ENCODE measurements at places on chromosomes 6 and 20.

GRCh38 chr6:24910961-24911725 is 24.6 kb downstream of the RIPOR2 start:
- no peak for DNase-seq

GRCh38 chr6:27811451-27811772 is 100.8 kb downstream of the OR2B2 start:
- DNase-seq: no peak

- no peak for DNase-seq
Observed at GRCh38 chr6:162085561-162085960, 642.0 kb downstream of the PRKN start.

- DNase-seq: no peak
Observed at GRCh38 chr6:93915961-93916360, 496.6 kb upstream of the EPHA7 start.

DNA sequence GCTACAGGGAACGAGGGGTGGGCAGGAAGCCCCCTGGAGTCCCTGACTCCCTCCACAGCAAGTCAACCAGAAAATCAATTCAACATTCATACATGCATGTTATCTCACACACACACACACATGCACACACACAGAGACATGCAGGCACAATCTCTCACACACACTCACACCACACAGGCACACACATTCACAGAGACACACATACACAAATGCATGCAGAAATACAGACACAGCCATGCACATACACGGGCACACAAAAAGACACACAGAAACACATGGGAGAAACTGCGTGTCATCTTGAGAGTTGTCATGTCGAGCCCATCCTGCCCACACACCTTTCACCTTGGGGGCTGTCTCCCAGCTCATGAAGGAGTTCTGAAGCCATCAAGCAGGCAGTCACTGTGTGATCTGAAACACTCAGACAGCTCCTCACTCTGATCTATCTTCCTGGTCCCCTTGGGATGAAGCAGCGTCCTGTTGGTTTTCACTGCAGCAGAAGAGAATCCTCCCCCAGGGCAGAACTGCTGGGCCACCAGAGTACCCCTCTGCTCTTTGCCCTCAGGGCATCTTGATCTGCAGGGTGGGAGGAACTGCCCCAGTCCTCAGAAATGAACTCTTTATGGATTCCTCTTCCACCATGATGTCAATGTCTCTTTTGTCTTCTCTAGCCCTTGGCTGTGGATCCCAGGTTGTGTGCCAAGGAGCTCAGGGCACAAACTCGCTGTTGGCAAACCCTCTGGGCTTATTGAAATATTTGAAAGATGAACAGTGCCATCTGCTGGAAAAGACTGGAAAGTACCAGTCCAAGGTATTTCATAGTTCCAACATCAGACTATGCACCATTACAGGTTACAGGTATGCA is 8.8 kb downstream of the RAET1L start:
- no peak for DNase-seq

DNA sequence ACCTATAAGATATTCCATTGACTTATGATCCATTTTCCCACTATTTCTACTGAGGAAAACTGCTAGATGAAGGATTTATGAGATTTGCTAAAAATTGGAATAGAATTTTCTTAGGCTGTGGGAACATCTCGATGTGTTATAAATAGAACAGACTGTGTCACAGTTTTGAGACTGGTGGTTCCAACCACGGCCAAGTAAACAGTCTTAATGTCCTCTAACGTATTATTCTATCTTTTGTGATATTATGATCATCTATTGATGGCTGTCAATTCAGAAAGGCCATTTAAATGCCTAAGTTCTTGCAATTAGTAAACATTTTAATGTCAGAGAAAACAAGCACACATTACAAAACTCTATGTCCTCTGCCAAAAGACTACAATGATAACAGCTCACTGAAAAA is 71.5 kb upstream of the PLN start:
- DNase-seq: no peak

GRCh38 chr20:58225452-58226200 is 2.8 kb downstream of the ANKRD60 start:
- no peak for DNase-seq

- no peak for DNase-seq
Observed at GRCh38 chr6:169310983-169311382, 57.3 kb upstream of the THBS2 start.
